ENCODE measurements at places on chromosomes 3 and 15.

DNA sequence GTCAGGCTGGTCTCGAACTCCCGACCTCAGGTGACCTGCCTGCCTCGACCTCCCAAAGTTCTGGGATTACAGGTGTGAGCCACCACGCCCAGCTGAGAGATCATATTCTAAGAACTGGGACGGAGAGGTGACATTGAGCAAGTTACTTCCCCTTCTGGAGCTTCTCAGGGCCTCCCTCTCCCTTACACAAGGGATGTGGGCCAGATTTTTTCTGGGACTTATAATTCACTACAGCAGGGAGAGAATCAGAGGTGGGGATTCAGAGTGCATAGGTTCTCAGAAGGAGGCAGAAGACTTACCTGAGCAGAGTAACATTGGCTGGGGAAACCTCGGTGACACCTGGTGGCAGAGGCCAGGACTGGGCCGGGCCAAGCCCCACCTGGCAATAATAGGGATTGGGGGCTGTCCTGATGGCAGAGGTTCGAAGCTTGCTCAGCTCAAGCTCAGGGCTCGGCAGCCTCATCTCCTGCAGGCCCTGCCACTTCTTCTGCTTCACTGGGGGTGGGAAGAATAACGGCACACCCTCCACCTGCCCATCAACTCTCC, 6.8 kb downstream of the LTK start:
- no peak for DNase-seq

DNA sequence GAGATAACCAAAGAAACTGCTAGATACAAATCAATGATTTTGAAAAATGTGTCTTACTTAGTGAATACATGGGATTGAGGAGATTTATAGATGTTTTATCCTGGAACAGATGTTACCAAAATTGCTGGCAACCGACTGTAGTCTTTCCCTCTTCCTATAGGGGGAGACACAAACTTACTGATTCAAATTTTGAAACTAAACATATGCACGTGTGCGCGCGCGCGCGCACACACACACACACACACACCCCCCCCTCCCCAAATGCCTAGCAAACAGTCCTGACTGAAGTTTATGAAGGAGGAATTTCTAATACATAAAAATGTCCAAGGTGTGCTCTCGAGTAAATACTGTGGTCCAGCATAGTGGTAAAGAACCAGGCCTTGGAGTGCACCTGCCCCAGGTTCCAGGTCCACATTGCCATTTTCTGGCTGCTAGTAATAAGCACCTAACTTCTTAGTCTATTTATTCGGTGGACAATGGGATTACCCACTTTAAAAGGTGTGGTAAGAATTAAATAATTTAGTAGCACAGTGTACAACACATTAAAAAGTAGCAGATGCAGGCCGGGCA, 18.5 kb upstream of the C3orf62 start:
- no peak for DNase-seq

GRCh38 chr3:3071136-3071535, 39.0 kb downstream of the IL5RA start:
- DNase-seq: no peak

GRCh38 chr15:77709135-77709886, 76.6 kb upstream of the LINGO1 start:
- DNase-seq: no peak

DNA sequence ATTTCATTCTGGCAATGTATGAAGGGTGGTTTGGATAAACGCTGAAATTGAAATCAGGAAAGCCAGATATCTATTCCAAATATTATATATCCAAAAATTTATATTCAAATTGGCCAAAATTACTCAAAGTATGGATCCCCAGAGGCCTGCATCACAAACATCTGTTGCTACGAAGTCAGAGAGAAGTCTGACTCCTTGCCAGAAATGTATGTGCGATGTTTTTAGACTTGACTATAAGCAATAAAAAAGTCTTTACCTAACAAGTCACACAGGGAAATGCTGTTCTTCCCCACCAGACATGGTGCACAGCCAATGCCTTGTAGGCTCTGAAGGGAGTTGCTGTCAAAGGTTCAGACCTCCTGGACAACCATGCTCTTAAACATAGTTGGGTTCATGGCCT, 533.1 kb downstream of the OTOL1 start:
- DNase-seq: no peak

GRCh38 chr15:70025413-70026296, 72.1 kb downstream of the TLE3 start:
- DNase-seq: no peak

- DNase-seq: no peak
These were observed 1042.7 kb downstream of the PLOD2 start for GRCh38 chr3:145118303-145118702.

GRCh38 chr3:144554889-144555288, 583.3 kb downstream of the DIPK2A start:
- no peak for DNase-seq

DNA sequence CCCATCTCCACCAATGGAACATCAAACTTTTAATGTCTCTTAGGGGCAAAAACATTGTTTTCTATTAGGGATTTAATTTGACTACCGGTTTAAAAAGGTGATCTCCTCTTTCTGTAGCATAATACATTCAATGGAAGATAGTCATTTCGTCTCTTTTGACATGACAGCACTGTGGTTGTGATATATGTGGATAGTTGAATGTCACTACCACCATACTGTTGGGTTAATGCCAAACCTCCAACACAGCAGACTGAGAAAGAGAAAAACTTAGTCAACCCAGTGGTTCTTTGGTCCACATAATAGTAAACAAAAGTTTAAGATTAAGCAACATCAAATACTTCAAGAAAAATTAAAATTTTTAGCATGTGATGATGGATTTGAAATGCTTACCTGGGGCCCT, 530.4 kb downstream of the AGBL1 start:
- no peak for DNase-seq

- DNase-seq: no peak
These were observed 23.8 kb downstream of the NIPA1 start for GRCh38 chr15:22810033-22810852.

DNA sequence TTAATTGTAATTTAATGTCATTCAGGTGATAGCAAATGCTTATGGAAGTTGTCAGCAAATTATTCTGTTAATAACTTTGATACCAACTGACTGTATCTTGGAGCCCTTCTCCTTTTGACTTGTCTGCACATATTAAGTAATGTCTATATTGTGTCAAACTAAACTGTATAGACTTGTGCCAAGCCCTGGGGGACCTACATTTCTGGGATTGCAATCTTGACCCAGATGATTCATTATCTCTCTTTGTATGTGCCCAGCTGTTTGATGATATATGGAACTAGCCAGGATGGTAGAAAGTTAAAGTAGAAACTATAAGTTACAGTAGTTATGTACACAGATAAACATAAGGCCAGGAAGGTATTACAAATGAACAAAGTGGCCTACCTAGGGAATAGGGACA, 402.8 kb upstream of the RARB start:
- DNase-seq: no peak

DNA sequence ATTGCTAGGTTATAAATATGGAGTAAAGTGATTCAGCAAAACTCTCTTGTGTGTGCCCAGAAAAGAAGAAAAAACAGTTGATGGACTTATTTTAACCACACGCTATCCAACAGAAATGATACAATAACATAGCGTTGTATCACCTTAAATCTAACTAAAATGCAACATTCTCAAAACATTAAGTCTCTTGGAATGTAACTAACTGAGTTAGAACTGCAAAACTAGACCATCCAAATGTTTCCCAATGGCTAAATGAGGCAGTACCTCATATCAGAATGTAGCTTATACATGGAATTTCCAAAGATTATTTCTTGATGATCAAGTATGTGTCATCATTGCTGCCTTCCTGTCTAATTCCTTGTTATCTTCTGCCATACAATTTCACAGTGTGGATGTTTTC, 187.9 kb downstream of the CNTN3 start:
- no peak for DNase-seq

DNA sequence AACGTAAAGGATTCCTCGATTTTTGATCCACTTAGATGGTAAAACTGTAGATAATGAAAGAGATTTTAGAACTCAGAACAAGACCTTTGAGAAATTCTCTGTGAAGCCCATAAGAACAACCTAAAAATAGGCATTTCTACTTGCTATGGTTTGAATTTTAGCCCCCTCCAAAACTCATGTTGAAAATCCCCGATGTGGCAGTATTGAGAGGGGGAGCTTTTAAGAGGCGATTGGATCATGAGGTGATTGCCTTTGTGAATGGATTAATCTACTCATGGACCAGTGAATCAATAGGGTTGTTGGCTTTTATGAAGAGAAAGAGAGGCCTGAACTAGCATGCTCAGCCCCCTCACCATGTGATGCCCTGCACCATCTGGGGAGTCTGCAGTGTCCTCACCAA, 20.2 kb upstream of the AHSG start:
- no peak for DNase-seq

DNA sequence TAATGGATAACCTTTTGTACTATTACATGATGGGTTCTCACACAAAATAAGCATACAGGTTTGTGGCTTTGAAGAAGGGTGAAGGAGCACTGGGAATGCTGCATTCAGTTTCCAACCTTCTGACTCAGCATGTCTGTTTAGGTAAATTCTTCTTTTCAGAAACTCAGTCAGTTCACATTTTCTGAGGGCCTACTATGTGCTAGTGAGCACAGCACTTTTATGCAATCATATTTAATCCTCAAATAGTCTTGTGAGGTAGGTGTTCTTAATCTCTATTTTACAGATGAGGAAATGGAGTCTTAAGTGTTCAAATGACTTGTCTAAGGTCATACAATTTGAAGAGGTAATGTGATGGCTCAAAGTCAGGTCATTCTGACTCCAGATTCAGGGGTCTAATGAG, 41.2 kb downstream of the ISL2 start:
- DNase-seq: no peak

DNA sequence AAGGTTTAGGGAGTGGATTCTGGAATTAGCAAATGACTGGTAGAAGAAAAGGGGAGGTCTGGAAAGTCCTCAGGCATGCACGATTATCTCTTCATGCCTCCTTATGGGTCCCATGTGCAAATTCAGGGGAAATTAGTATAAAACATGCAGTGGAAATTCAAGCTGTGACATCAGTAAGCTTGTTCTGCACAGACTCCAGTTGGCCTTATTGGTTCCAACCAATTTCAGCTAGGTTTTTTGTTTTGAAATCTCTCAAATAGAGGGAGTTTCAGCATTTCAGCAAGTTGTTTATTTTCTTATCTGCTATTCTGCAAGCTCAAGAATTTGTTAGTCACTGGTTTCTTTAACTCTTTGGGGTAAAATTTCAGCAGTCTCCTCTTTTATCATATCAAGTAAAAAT, 774 bp upstream of the TMCO5A start:
- DNase-seq: no peak

- no peak for DNase-seq
These were observed 357.7 kb downstream of the CLSTN2 start for GRCh38 chr3:140292684-140293083.

- no peak for DNase-seq
These were observed at the start of gene LOXL1 for GRCh38 chr15:73926219-73927002. LOXL1 (plus strand) TSS chr15:73926462; CDS start chr15:73926784, 322 bp downstream.

DNA sequence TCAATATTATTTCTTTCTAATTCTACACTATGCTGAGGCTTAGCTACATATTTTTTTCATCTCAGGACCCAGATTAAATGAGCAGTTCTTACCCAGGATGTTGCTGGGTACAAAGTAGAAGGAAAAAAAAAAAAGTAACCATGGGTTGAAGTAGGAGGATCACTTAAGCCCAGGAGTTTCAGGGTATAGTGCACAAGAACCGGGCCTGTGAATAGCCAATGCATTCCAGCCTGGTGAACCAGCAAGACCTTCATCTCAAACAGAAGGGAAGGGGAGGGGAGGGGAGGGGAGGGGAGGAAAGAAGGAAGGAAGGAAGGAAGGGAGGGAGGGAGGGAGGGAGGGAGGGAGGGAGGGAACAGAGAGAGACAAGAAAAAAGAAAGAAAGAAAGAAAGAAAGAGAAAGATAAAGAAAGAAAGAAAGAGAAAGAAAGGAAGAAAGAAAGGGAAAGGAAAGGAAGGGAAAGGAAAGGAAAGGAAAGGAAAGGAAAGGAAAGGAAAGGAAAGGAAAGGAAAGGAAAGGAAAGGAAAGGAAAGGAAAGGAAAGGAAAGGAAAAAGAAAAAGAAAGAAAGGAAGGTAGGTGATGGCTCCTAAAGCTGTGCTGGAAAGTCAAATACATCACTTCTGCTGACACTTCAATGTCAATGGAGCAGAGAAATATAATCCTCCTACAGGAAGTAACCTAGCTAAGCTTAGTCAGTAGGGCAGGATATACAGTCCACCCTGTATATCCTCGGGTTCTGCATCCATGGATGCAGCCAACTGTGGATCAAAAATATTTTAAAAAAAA, 206.8 kb upstream of the TGFBR2 start:
- no peak for DNase-seq

DNA sequence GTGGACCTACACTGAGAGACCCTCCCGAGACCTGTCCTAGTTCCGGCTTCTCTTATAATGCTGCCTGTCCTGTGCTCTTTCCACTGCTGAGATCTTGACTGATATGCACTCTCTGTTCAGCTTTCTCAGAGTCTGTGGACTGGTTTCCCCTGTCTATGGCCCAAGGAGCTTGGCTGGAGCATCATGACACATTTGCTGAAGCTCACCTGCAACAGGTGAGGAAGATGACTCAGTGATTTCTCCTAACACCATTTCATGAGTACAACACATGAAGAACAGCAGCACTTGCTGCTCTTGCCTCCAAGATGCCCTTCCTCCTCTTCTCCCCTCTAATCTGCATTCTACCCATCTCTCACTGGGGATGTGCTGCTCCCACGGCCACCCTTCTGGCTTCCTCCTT, 92.1 kb downstream of the DUT start:
- no peak for DNase-seq

- DNase-seq: no peak
These were observed 211.6 kb upstream of the LRRN1 start for GRCh38 chr3:3587647-3587972.

- no peak for DNase-seq
These were observed 90.2 kb downstream of the RFTN1 start for GRCh38 chr3:16423298-16423697.

- DNase-seq: no peak
These were observed 63.1 kb downstream of the NTRK3 start for GRCh38 chr15:88193415-88193814.

- DNase-seq: no peak
These were observed 2.5 kb upstream of the FBN1 start for GRCh38 chr15:48647962-48648361.

DNA sequence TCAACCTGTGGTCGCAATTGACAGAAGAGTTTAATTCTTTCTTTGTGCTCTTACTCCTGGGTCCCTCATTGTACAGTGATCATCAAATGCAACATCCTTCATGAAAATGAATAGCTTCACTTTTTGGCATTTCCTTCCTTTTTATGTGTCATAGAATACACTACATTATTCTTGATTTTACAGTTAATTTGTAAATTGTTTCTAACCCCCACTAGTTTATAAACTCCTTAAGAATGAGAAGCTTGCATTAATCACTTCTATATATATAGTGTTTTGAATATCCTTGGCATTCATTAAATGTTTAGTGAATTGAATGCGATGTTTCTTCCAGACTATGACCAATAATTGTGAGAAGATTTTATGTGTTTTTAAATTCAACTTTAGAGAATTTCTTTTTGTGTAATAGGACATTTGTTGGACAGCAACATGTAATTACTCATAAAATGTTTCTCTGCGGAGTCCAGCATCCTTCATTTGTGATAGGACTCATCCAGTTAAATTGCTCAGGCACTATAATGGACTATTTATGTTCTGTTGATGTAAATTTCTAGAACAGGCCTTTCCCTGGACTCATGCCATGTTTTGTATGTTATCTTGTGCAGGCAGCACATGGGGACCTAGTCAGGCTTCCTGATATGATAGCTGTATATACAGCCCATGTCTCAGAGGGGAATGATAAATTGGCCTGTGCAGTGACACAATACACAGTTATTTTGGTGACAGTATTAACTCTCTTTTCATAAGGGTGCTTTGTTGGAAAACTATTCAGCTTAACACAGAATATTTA, 51.3 kb downstream of the MBNL1 start:
- no peak for DNase-seq

GRCh38 chr15:88337993-88338392, 81.5 kb upstream of the NTRK3 start:
- no peak for DNase-seq
